ENCODE measurements at places on chromosomes 13 and 19.
A peak's percentile ranks its signal among the peaks of the same experiment; 100 is the strongest.

GRCh38 chr13:111536075-111536642, 215.7 kb downstream of the TEX29 start:
- no peak for DNase-seq

- DNase-seq, result no peak
Measured at GRCh38 chr13:39403106-39403505, 199.9 kb downstream of the LHFPL6 start.

GRCh38 chr13:20373861-20374260, 141.7 kb upstream of the GJB6 start:
- DNase-seq, result no peak

GRCh38 chr19:18733196-18733647, 49.7 kb downstream of the CRTC1 start:
- DNase-seq, result no peak

- no peak for DNase-seq
Measured at GRCh38 chr19:33689138-33689746, 67.5 kb downstream of the CHST8 start.

DNA sequence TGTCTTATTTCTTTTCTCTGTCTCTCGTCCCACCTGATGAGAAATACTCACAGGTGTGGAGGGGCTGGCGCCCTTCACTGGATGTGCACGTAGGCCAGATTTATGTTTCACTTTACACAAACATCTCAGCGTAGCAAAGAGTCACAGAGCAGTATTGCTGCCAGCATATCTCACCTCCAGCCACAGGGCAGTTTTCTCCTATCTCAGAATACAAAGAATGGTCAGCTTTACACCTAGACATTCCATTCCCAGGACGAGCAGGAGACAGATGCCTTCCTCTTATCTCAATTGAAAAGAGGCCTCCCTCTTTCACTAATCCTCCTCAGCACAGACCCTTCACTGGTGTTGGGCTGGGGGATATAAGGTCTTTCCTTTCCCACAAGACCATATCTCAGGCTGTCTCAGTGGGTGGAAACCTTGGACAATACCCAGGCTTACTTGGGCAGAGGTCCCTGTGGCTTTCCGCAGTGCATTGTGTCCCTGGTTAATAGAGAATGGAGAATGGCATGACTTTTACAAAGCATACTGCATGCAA, 7.2 kb upstream of the ZNF611 start:
- DNase-seq, result no peak

- DNase-seq, result no peak
Measured at GRCh38 chr13:77329911-77330584, 3.2 kb upstream of the MYCBP2 start.

GRCh38 chr19:46211201-46211881, 18.2 kb upstream of the IGFL1 start:
- peak; percentile 93 for DNase-seq
